ENCODE measurements at places on chromosomes 3 and 15.

DNA sequence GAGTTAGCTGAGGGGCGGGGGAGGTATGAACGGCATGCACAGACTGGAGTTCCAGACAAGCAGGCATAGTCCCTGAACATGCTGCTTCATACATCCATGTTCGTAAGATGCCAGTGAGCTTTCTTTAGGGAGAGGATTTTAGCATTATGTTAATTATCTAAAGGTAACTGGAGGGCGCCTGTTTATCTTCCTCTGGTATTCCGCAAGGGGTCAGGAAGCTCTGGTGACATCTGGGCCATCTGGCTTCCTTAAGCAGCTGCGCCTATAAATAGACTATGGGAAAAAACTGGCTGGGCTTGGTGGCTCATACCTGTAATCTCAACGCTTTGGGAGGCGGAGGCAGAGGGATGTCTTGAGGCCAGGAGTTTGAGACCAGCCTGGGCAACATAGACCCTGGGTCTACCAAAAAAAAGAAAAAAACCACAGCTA, 1.5 kb upstream of the FBXO22 start:
- DNase-seq: no peak

- DNase-seq: no peak
These were observed 55.9 kb upstream of the SYN2 start for GRCh38 chr3:11948331-11948730.

DNA sequence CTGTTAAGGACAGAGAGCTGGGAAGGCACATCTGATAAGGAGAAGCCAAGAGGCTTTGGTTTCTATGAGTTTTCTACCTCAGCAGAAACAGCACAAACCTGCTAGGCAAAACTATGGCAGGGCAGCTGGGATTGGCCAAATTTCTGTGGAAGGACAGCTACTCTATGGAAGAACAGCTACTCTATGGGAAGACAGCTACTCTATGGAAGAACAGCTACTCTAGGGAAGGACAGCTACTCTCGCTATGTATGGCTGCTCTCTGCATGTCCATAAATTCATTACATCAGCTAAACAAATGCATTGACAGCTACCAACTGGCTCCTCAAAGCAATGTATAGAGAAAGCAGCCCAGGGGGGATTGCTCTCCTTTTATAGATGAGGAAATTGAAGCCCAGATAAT, 24.8 kb downstream of the MASP1 start:
- DNase-seq: no peak

- DNase-seq: no peak
These were observed 167.2 kb downstream of the MAGI1 start for GRCh38 chr3:65871305-65872141.

- no peak for DNase-seq
These were observed 281.3 kb downstream of the UBE2E2 start for GRCh38 chr3:23484386-23484785.

DNA sequence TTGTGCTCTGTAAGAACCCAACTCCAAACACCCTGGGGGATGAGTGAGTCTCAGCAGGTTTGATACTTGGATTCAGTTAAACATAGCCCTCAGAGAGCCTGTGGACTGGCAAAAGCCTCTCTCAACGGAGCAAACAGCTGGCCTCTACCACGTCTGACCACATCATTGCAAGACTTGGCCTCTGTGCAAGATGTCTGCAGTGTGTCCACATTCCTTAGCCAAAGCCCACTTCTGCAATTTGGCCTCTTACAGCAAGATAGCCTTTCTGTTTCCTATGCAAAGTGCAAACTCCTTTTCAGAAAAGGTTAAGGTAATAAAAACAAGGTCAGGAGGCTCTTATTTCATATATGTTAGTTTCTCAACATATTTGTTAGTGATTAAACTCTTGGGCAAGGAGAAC, 27.9 kb downstream of the FBN1 start:
- no peak for DNase-seq

DNA sequence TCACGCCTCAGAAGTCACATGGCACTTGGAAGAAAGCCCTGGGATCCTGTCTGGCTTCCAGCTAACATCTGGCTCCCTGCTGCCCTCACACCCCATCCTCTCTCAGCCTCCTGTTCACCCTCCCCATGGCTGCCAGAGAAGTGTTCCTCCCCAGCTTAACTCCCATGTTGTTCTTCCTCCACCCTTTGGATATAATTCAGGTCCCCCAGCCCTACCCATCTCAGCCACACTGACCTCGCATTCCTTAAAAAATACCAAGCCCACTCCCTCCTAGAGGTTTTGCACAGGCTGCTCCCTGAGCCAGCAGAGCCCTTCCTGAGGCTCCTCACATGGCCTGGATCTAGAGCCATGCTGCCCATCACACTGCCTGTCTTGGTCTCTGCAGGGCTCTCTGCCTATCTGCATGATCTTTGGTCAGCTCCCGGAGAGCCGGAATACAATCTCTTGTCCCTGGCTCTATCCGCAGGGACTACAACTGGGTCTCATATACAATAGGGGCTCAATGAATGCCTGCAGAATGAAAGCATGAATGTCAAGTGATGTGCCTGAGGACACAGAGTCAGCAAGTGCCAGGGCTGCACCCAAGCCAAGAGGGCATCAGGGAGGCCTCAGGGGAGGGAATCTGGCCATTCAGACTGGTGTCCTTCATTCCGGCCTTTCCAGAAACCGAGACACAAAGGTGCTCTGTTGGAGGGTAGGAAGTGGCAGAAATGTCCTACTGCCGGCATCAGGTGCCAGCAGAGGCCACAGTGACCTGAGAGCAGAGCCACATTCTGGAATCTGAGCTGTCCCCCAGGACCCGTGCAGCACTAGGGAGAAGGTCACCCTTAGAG, 3.8 kb upstream of the TKT start:
- no peak for DNase-seq

GRCh38 chr3:165378761-165379160, 182.6 kb upstream of the SLITRK3 start:
- no peak for DNase-seq
